ENCODE measurements at places on chromosomes 4 and X.

GRCh38 chr4:152778656-152779512 lies 646 bp downstream of the TIGD4 start:
- ATAC-seq = no peak

DNA sequence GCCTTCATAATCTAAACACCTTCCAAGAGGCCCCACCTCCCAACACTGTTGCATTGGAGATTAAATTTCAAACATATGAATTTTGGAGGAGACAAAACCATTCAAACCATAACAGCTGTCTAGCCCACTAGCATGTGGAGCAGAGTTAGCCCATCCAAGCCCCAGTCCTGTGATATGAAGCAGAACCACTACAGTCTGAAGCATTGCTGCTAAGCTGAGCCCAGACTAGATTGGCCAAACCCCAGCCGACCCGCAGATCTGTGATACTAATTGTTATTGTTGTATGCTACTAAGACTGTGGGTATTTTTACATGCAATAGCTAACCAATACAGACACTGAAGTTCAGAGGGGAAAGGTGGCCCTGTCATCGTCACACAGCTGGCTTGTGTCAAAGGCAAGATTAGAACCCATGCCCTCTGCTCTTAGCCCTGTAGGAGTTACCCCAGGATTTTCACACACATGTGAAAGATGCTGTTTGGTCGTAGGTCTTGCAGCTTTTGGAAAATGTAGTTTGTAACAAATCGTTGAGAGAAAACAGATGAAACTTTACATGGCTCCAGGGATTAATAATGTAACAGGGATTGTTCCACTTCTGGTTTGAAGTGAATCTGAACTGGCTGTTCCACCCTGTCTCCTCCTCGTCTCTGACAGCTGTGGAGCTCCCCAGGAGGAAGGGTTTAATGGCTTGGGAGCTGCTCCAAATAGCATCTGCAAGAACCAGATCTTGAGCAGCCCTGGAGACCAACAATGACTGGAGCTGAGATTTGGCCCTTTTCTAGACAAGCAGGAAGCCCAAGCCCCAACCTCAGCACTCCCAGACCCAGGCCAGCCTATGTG lies 517.5 kb downstream of the MID1IP1 start:
- no peak for ATAC-seq

- ATAC-seq = no peak
These were observed 1.1 kb upstream of the CHIC2 start for GRCh38 chr4:54065282-54066087.

- ATAC-seq = no peak
These were observed 45.1 kb downstream of the OR13H1 start for GRCh38 chrX:131588995-131589394.

GRCh38 chr4:67521506-67521905 lies 23.8 kb downstream of the CENPC start:
- no peak for ATAC-seq

- no peak for ATAC-seq
These were observed 311.7 kb upstream of the HTR2C start for GRCh38 chrX:114272096-114272686.

- ATAC-seq = no peak
These were observed 619.4 kb upstream of the SPANXN1 start for GRCh38 chrX:144627947-144628346.

DNA sequence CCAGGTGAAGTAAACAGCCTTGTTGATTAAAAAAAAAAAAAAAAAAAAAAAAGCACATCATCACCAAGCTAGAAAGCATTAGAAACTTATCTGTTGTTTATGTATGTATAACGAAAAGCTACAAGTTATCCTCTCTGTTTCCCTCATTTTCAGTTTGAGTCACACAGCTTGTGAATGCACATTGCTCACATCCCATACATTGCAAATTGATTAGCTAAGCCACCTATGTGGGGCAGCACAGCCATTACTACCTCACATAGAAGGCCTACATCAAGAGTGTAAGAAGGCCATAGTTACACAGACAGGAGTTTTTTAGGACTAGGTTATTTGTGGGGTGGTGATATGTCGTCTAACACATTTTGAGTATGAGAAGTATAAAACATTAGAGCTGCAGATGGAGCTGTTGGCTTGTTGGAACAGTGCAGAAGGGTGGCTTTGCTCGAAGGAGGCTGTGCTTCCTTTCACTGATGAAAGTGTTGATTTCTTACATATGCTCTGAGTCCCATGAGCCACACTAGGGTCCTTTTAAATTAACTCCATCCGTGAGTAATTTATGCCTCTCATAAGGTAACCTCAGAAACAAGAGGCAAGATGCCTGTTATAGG lies 431.6 kb downstream of the GABRG1 start:
- no peak for ATAC-seq

- no peak for ATAC-seq
These were observed 14.1 kb upstream of the STX18 start for GRCh38 chr4:4555916-4556315.

DNA sequence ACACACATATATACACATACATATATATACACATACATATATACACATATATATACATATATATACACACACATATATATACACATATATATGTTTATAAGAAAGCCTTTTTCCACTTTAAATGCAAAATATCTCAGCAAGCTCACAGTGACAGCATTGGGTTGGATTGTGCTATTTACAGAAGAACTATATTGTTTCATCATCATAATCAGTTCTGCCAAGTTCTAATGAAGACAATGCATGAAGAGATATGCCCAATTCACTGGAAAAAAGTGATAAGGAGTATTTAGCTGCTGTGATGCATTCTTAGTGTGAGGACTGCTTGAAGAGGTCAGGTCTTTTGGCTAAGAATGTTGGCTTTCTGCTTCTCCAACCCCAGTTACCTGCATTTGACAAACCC lies 54.4 kb downstream of the RNF150 start:
- no peak for ATAC-seq

- ATAC-seq = no peak
These were observed 1.4 kb downstream of the CPLX1 start for GRCh38 chr4:824461-825062.

DNA sequence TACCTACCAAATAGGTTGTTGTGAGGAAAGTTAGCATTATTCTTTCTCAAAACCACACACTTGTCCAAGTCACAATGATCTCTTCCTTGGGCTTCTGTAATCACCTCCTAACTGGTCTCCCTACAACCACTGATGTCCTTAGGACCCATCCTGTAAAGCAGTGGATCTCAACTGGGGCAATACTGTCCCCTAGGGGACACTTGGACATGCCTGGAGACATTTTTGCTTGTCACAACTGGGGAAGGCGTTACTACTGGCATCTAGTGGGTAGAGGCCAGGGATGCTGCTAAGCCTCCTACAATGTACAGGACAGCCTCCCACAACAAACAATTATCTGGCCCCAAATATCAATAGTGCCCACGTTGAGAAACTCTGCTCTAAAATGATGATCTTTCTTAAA lies 118.7 kb upstream of the AP1S2 start:
- peak; percentile 28 for ATAC-seq

DNA sequence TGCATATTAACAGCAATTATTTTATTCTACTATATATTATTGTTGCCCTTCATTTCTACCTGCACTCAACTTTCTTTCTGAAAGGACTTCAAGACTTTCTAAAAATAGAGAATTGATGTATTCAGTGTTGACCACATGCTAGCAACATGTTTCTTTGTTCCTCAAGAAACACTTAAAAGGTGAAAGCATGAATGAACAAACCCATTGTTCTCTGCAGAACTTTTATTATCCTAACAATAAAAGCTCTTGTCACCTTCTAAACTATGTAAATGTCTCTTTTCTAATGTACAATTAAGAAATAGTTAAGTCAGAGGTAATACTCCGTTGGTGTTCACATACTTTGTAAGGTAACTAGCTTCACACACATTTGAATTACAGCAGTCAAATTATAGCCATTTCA lies 638.7 kb downstream of the FSTL5 start:
- no peak for ATAC-seq

- no peak for ATAC-seq
These were observed 55.7 kb downstream of the TBC1D14 start for GRCh38 chr4:6965329-6965728.

DNA sequence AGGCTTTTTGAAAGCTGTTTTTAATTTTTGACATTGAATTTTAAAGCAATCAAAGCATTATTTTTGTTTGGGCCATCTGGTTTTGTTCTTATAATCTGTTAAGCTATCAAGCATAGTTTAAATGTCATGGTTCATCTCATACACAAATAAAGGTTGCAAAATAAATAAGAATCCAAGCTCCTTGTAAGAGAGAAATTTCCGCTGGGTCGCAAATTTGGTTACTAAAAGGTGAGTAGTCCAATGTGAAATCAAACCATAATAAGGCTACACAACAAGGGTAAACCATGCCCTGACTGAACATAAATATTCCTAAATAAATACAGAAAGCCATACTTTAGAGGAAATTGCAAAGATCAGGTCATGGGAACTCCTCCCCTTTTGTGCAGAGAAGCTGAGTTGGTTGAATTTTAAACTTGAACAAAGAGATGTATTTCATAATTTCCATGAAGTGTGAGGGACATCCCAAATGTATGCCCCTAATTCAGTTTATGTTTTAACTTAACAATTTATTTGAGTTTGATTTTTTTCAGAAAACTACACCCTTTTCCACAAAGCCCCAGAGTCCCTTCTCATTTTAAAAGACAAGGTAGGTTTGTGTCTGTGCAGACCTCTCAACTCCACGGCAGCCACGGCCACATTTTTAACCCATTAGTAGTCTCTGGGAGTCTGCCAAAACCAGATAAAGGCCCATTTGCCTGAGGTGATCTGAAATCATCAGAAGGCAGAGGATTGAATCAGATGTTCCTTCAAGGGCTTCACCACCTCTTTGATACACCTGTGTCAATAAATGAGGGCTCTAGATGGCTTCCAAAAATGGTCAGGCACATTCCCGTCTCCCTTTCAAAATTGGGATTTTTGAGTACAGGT lies 85.2 kb downstream of the PLAC1 start:
- ATAC-seq = no peak
